Stimulated activated CD8-positive, alpha-beta memory T cell treated with anti-CD3 and anti-CD28 coated beads, Interleukin-15, amount 100 ng/mL, for 24 hours (primary cell): ENCODE measurements at places on chromosomes 6 and 20.

DNA sequence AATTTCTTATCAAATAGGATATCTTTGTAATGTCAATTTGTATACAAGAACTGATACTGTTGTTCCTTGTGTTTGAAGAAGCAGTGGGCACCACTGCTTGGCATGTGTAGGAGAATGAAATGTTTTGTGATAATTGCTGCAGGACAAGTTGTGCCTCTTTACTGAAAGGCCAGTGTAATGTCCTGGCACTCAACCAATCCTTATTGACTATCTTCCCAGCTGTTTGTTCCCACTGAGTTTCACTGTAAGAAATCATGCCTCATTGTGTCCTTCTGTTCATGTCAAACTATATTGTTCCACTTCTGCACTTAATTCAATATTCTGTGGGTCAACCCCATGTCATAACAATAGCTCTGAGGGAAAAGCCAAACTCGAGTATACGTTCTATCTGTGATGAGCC, 136.1 kb upstream of the FAM83B start:
- no peak for DNase-seq

DNA sequence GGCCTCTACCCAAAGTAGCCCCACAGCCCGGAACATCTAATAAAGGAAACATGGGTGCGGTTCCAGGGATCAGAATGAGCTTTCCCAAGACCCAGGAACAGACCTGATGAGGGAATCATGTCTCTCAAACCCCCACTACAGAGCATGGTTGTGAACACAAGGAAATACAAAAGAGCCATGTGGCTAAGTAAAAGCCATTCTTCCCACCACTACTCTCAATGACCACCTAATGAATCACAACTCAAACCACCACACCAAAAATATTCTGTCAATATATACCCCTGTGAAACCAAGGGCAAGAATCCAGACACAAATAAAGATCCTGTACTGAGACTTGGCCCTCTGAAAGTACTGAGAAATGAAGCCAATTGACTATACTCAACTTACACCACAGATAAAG, 20.9 kb upstream of the COL21A1 start:
- DNase-seq, result no peak

- no peak for DNase-seq
Measured at GRCh38 chr6:163835439-163836171, 421.1 kb downstream of the QKI start.

DNA sequence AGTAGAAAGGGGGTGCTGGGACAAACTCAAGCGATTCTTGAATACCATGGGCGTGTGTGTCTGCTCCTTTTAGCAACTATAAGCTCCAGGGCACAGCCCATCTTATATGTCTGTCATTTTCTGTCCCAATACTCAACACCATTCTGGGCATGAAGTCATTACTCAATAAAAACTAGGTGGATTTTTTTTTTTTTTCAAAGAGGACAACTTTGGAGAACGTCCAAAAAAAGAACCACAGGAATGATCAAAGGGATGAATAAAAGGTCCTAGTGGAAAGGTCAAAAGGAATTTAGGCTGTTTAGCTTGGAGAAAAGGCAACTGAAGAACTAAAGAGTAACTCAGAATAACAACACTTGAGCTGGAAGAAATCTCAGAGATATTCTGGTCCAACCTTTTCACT, 24.4 kb downstream of the UQCC1 start:
- no peak for DNase-seq

DNA sequence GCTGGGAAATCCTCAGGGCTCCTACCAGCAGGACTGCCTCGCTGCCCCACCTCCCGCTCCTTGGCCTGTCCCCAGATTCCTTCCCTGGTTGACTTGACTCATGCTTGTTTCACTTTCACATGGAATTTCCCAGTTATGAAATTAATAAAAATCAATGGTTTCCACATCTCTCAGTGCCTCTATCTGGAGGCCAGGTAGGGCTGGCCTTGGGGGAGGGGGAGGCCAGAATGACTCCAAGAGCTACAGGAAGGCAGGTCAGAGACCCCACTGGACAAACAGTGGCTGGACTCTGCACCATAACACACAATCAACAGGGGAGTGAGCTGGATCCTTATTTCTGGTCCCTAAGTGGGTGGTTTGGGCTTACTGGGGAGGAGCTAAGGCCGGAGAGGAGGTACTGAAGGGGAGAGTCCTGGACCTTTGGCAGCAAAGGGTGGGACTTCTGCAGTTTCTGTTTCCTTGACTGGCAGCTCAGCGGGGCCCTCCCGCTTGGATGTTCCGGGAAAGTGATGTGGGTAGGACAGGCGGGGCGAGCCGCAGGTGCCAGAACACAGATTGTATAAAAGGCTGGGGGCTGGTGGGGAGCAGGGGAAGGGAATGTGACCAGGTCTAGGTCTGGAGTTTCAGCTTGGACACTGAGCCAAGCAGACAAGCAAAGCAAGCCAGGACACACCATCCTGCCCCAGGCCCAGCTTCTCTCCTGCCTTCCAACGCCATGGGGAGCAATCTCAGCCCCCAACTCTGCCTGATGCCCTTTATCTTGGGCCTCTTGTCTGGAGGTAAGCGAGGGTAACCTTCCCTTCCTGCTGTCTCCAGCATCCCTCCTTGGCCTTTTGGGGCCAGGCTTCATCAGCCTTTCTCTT, at the start of gene CFB:
TSS of gene CFB (plus strand) at position 589 of the 863 bp plus-strand sequence. CDS start at position 716, 127 bp downstream.
- no peak for DNase-seq

DNA sequence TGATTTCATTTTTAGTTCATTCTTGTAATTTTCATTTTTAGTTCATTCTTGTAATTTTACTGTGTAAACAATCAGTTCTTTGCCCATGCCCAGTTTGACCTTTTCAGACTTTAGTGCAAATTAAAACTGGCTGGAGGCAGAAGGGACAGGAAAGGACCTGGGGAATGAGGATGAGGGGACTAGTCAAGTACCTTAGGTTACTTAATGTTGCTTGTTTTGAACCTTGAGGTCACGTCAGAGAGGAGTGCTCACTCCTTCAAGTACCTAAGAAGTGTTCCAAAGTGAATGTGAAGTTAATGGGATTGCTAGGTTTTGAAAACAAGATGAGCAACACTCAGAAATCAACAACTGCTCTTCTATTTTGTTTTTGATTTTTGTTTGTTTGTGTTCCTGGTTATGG, 82.5 kb downstream of the FOXO3 start:
- no peak for DNase-seq

GRCh38 chr6:131792091-131792496, 15.7 kb upstream of the ENPP1 start:
- no peak for DNase-seq

- DNase-seq, result no peak
Measured at GRCh38 chr6:170034294-170034693, 256.6 kb downstream of the DLL1 start.

GRCh38 chr20:32158943-32159660, 48.4 kb downstream of the PLAGL2 start:
- no peak for DNase-seq

DNA sequence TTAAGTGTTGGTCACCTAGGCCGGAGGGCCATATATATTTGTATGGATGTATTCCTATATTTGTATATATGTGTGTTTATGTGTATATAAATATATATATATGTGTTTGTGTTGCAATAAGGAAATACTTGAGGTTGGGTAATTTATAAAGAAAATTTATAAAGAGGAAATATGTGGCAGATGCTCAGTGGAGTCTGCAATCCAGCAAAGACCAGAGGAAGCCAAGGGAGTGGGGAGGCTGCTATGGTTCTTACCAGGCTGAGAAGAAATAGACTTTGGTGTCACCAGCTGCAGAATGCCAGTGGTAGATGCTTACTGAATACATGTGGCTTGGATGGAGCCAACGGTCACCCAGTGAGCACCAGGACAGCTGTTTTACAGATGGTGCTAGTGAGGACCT, 97.4 kb upstream of the ELOVL5 start:
- DNase-seq, result no peak

DNA sequence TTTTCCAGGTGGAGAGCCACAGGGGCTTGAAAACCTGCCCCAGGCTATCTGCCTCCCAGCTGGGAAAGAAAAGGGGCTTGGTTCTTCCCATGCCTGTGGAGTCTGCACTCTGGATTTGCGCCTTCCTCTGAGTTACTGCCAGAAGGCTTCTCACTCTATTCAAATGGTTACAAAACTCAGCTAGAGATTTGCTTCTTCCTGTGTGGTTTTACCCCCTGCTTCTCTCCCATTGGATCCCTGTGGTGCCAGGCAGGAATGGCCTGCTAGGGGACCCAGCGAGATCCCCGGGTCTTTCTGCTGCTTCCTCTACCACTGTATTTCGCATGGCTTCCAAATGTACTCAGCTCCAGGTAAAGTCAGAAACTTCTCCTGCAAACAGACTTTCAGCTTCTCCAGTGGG, 192.0 kb upstream of the HS3ST5 start:
- DNase-seq, result no peak

- DNase-seq, result no peak
Measured at GRCh38 chr6:95081949-95082348, 495.4 kb upstream of the MANEA start.

- DNase-seq, result no peak
Measured at GRCh38 chr6:89525786-89526562, 93.0 kb downstream of the ANKRD6 start.

DNA sequence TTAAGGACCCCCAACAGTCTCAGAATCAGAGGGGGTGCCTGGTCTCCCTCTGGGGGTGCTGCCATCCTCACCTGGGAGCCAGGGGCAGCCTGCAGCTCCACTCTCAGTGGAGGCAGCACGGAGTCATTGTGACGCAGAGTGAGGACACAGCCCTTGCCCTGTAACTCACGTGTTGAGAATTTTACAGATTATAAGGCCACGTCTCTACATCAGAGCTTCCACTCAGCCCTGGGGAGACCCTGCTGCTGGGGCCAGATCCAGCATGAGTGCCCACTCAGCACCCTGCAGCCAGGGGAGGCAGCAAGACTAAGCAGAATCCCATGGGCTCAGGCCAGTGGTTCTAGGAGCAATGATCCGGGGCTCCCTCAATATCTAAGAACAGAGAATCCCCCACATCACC, 137.4 kb upstream of the AFDN start:
- DNase-seq, result no peak
